ENCODE measurements at places on chromosomes 7 and 10.

- DNase-seq, result no peak
Observed at GRCh38 chr7:84047085-84047484, 147.5 kb downstream of the SEMA3A start.

GRCh38 chr10:60940446-60940845 lies 3.5 kb downstream of the RHOBTB1 start:
- DNase-seq, result no peak

- DNase-seq, result no peak
Observed at GRCh38 chr10:113006656-113007342, 56.8 kb downstream of the TCF7L2 start.

DNA sequence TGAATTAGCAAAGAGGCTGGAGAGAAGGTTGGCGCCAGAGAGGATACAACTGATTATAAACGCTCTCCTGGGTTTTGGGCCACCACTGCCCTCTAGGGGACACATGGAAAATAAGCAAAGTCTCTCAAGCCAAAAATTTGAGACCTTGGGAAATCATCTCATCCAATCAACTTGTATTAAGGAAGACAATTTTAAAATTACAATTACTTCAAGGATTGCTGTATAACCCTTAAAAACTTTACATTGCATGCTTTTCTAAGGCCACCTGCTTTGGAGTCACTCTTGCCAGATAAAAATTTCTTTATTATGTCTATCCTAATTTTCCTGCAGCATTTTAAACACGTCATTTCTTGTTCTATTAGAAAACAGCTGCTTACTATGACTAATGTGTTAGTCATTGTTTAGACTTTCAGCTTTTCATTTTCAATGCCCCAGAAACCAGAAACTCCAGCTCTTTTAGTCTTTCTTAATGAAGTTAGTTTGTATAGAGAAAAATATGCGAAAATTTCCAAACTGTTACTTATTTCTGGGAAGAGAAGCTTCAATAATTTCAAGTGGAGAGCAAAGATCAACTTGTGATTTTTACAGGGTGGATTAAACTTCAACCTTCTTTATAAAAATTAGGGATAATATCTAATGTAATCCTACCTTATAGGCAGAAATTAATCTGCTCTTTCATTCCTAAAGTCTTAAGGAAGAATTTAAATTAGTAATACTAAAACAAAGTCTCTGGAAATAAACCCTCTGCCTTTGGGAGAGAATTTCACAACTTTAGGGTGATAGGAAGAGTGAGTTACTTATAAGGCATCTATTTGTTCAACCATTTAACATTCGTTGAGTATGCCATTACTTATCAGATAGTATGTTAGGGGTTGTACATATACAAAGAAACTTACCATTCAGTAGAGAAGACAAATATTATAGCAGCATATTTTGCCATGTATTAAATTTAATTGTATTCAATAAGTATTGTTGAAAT lies 20.6 kb upstream of the RHOBTB1 start:
- peak; percentile 46 for DNase-seq

GRCh38 chr7:16471933-16472332 lies 6.4 kb upstream of the SOSTDC1 start:
- no peak for DNase-seq

DNA sequence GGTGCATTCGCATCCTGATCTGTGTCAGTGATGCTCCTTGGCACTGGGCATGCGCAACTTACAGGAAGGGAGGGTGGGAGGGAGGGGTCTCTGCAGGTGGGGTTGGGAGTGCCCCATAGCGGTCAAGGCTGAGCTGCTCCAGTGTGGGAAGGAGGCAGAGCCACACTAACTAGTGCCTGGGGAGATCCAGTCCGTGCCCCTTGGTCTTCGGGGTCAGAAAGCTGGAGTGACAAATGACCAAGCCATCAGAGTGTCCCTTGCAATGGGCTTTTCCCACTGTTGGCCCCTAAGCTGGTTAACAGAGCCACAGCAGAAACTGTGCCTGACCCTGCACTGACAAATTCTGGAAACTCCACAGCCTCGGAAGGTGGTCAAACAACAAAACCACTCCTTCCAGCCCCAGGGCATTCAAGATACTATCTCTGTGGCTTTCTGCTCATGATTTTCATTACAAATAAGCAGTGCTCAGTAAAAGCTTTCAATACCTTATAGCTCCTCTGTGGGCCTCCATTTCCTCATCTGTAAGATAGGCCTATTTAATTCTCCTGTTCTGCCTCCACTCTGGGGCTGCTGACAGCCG lies 138.1 kb upstream of the UNC5B start:
- DNase-seq, result no peak

DNA sequence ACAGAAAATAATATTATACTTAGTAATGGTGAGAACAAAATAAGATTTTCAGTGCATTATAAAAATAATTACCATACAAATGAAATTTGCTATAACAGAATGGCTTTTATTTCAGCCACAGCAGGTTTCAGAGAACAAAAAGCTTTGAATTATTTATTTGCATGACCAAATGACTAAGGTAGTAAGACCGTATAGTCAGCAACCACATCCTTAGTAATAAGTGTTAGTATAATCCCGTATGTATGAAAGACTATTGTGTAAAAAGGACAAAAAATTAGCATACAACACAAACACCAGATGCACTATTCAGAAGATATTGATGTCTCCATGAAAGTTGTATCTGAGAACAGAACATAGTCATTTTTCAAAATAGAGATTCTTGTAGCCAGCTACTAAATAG lies 12.2 kb downstream of the PDZD8 start:
- DNase-seq, result no peak

GRCh38 chr7:29309041-29309854 lies 114.7 kb downstream of the CHN2 start:
- no peak for DNase-seq

DNA sequence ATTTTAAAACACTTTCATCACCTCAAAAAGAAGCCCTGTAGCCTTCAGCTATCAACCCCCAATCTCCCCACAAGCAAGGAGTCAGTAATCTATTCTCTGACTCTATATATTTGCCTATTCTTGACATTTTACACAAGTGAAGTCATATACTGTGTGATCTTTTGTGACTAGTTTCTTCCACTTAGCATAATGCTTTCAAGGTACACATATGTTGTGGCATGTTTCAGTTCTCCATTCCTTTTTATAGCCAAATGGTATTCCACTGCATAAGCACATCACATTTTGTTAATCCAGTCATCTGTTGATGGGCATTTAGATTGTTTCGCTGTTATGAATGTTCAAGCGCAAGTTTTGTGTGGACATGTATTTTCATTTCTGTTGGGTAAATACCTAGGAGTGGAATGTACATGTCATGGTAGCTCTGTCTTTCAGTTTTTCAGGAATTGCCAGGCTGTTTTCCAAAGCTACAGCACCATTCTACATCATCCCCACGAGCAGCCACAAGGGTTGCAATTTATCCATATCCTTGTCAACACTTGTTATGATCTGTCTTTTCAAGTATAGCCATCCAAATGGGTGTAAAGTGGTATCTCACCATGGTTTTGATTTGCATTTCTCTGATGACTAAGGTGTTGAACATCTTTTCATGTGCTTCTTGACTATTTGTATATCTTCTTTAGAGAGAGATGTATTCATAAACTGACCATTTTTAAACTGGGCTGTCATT lies 405.6 kb downstream of the KCNMA1 start:
- DNase-seq, result no peak

- DNase-seq, result no peak
Observed at GRCh38 chr7:30933124-30933974, 21.7 kb downstream of the AQP1 start.

DNA sequence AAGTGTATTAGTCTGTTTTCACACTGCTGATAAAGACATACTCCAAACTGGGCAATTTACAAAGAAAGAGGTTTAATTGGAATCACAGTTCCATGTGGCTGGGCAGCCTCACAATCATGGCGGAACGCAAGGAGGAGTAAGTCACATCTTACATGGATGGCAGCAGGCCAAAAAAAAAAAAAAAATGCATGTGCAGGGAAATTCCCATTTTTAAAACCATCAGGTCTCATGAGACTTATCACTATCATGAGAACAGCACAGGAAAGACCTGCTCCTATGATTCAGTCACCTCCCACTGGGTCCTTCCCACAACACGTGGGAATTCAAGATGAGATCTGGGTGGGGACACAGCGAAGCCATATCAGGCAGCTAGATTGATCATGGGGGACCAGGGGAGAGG lies 136.8 kb downstream of the EXOC4 start:
- DNase-seq, result no peak

- DNase-seq, result no peak
Observed at GRCh38 chr10:73965890-73966768, 31.8 kb upstream of the VCL start.

GRCh38 chr7:150564006-150564405 lies 3.2 kb upstream of the GIMAP4 start:
- DNase-seq, result peak; percentile 43

GRCh38 chr7:101435461-101436220 lies 73.0 kb downstream of the COL26A1 start:
- no peak for DNase-seq

- DNase-seq, result no peak
Observed at GRCh38 chr10:9603972-9604371, 1413.7 kb upstream of the CELF2 start.

DNA sequence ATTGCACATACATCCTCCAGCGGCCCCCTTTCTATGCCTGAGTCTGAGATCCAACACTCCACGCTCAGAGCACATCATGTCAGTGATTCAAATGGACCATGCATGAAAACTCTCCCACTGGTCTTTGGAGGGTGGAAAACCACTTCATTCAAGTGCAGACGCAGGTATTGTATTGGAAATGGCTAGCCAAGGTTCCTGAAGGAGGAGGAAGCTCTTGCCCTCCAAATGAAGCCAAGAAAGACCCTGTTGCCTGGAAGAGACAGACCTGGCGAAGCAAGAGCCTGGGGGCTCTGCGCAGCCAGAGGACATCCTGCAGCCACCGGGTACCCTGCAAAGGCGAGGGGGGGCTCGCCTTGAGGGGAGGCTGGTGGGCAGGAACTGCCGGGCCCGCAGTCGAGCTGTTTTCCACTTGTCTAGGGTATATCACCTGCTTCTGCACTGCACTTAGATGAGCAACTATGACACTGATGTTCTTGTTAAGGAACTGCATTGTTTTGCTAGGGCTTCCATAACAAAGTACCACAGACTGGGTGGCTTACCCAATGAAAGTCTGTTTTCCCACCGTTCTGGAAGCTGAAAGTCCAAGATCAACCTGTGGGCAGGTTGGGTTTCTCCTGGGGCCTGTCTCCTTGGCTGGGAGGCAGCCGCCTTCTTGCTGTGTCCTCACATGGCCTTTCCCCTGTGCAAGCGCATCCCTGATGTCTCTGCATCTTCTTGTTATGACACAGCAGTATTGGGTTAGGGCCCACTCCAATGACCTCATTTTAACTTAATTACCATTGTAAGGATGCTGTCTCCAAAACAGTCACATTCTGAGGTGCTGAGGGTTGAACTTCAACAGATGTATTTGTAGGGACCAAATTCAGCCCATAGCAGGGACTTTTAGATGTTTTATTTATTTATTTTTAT lies 233.4 kb downstream of the ARHGAP12 start:
- no peak for DNase-seq

GRCh38 chr7:139940866-139941265 lies 111.8 kb downstream of the TBXAS1 start:
- no peak for DNase-seq

- no peak for DNase-seq
Observed at GRCh38 chr10:49241385-49241784, 53.2 kb upstream of the TMEM273 start.

GRCh38 chr10:74163319-74164068 lies 12.5 kb downstream of the ADK start:
- no peak for DNase-seq
